ENCODE measurements at places on chromosomes 1 and 21.

DNA sequence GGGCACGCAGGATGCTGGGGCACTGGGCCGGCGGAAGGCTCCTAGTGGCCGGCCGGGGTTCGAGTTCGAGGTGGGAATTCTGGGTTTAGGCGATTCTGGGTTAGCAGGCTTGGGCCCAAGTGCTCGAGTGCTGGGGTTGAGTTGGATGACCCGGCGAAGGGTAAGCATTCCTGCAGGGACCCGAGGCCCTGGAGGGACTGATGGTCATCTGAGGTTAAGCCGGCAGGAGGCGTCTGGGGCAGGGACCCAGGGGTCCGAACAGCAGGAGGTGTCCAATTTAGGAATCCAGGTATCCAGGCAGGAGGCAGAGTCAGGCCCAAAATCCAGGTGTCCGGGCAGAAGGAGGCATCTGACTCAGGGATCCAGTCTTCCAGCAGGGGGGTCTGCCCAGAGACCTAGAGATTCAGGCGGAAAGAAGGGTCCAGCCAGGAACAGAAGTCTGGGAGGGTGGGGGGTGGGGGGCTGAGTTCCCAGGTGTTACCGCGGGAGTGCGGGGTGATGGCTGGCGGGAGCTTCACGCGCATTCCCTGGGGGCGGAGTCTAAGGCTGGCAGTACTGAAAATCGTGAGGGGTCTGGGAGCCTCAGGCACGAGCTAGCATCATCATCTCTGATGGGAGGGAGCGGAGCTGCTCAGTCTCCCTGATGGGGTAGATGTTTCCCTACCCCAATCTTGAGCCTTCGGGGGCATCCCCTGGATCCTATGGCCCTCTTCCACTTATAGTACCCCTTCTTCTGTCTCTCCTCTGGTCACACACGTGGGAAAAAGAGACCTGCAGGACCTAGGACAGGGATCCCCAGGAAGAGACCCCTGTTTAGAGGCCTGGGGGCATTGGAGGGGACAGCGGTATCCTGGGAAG lies 585 bp downstream of the GPR3 start:
- no peak for DNase-seq

DNA sequence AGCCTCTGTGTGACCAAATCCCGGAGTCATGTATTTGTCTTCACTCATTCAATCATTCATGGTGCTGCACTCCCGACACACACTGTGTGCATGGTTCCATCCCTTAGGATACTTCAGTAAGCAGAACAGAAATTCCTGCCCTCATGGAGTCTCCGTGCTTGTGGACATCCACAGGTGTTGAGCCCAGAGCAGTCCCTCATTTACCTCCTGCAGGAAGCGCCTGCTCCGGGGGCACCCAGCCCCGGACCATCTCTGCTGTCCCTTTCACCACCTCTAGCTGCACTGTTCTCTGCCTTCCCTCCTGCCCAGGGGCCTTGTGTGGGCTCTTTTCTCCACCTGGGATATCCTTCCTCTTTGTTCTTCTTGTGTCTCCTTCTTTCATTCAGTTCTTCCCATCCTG lies 9.5 kb upstream of the ZBTB21 start:
- DNase-seq, result no peak

GRCh38 chr1:101632548-101633272 lies 364.0 kb downstream of the OLFM3 start:
- no peak for DNase-seq

DNA sequence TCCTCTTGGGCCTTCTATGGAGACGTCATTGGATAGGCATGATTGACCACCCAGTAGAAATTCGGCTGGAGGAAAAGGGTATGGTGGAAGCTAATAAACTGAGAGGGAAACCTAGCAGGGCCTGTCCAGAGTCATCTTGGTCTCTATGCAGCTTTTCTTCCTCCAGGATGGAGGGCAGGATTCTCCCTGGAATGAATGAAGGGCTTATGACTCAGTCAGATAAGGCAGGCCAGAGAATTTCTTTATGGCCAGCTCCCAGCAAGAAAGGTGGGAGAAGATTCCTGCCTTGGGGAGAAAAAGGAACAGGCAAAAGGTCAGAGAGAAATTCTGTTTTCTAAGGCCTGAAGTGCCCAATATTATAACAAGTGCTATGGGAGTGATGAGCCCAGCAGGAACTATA lies 17.1 kb downstream of the FBLIM1 start:
- DNase-seq, result no peak

Measured in CMK (cell line).